ENCODE measurements at places on chromosomes 6 and 20.

- DNase-seq: no peak
Measured at GRCh38 chr6:134056046-134056445, 3.6 kb upstream of the SLC2A12 start.

DNA sequence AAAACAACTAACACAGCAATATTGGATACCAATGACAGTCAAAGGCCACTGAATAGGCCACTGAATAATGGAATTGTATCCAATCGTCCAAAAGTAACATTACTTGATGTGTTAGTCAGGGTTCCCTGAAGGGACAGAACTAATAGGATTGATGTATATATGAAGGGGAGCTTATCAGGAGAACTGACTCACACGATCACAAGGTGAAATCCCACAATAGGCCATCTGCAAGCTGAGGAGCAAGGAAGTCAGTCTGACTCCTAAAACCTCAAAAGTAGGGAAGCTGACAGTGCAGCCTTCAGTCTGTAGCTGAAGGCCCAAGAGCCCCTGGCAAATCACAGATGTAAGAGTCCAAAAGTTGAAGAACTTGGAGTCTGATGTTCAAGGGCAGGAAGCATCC is 571.4 kb downstream of the PRKN start:
- DNase-seq: no peak

GRCh38 chr20:62061851-62062423 is 3.7 kb downstream of the TAF4 start:
- DNase-seq: no peak

GRCh38 chr6:30443657-30444450 is 45.5 kb upstream of the HLA-E start:
- no peak for DNase-seq

- DNase-seq: no peak
Measured at GRCh38 chr6:15502446-15503345, 160.1 kb downstream of the DTNBP1 start.

DNA sequence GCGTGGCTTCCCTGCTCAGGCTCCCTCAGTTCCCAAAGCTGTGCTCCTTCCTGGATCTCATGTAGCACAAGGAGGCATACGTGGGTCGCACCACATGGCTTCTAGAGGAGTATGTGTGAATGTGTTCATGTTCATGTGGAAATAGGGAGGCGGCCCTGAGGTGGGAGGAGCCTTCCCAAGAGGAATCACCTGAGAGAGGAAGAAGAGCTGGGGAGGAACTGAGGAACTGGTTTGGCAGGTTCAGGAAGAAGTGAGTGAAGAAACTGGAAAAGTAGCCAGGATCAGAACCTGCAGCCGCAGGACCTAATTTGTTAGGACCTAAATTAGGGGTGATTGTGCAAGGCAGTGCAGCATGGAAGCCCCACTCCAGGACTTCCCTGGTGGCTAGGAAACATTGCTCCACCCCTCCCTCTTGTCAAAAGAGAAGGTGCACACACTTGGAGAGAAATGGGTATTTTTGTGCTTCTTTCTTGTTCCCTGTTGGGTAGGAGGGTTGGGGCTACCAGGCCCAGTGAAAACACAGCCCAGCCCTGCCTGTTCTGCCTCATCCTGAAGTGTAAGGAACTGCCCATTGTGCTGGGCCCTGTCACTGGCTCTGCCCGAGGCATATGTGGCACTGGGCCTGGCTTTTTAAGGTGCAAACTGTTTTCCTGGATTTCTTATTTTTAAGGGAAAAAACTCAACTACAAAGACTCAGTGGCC is 20.7 kb downstream of the SYNJ2 start:
- DNase-seq: no peak

DNA sequence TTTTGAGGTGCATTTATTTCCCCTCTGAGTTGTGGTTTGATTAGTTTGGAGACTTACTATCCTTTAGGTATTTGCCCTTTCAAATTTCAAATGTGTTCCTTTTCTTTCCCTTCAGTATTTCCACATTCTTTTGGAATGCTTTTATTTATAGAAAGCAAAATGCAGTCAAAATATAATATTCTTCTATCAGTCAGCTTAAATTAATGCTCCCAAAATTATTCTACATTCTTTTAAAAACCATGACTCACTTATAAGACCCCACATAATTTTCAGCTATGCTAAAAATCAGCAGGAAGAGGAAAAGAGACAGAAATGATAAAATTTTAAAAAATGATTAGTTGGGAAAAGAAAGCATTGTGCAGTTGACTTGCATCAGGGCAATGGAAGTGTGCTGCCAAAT is 180.0 kb upstream of the SMLR1 start:
- DNase-seq: no peak

DNA sequence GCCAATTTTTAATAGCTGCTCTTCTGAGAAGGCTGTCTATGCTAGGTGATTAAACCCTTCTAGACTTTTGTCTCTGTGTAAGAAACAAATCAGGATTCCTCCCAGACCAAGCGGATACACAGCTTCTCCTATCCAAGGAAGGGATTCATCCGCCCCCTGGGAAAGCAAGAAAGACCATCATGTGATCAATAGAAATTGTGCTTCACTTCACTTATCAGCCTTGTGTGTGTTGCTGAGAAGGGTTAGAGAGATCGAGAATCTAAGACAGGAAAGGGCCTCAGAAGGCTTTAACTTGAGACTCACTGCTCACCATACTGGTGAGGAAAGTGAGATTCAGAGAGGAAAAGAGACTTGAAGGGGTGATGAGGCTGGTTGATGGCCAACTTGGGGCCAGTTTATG is 1.5 kb downstream of the ABCC10 start:
- no peak for DNase-seq

GRCh38 chr6:166318649-166319600 is 10.7 kb upstream of the PRR18 start:
- peak; percentile 47 for DNase-seq

DNA sequence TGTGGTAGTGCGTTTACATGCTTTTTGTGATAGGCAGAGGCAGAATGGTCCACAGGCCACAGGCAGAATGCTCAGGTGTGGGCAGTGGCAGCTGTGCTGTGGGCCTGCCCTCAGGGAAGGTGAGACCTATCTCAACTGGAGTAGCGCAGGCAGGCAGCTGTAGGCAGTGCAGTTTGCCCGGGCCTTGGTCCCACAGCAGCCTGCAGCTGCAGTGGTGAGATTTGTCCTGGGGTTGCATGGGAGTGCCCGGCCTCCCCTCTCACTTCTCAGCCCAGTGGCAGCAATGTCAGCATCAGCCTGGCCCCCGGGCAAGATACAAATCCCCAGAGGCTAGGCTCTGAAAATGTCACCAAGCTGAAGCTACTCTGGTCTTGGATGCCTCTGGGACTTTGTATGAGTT is 6.1 kb upstream of the PPIL4 start:
- DNase-seq: no peak

DNA sequence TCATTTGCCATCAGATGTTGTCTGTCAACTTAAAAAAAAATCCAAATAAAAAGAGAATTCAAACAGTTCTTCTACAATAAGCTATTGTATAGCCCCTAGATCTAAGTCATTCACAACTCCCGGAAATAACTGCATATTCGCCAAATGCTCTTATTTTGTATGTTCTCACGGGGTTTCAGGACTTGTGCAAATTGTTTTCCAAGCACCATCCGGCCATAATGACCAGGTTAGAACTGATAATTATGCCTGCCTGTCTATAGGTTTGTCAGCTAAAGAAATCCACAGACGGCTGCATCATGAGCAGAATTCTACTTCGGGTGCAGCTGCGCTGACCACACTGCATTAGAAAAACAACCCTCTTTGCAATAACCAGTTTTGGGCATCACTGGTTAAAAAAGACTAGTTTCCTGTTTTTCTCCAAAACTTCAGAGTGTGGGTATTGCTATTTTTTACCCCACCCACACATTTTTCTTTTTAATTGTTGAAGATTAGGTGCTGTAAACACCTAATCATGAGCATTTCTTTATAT is 87.7 kb downstream of the HIVEP2 start:
- no peak for DNase-seq

GRCh38 chr20:4136967-4137334 is 121.6 kb upstream of the RNF24 start:
- DNase-seq: no peak

Data from type B pancreatic cell (in vitro differentiated cells).